Cardiac muscle cell (in vitro differentiated cells and primary cell): ENCODE measurements at places on chromosomes 13 and 19. TPM values are rescaled to one million over a fixed set of nuclear protein-coding genes. Genes with fewer than 3 reads are reported as not detected.

The TTC9B gene
- not detected in 2 replicates for total RNA-seq

The ACP7 gene
- not detected in 2 replicates for total RNA-seq

The RETN gene
- total RNA-seq: not detected in 2 replicates

The CDC16 gene
- total RNA-seq: 25.8 and 36.8 TPM in 2 replicates

The CC2D1A gene
- 43.2 and 46.6 TPM in 2 replicates for total RNA-seq

The SLC25A41 gene
- total RNA-seq: 1.0 and 1.9 TPM in 2 replicates

The ATP4B gene
- not detected in 2 replicates for total RNA-seq

The PGLYRP2 gene
- not detected in 2 replicates for total RNA-seq

The ZNF486 gene
- total RNA-seq: 6.4 and 9.8 TPM in 2 replicates

The BEST2 gene
- total RNA-seq: not detected in 2 replicates

The OR10H1 gene
- total RNA-seq: not detected in 2 replicates

The ZNF546 gene
- 4.1 and 8.6 TPM in 2 replicates for total RNA-seq

The CYP4F2 gene
- not detected in 2 replicates for total RNA-seq

The FXYD7 gene
- 2.6 and 4.5 TPM in 2 replicates for total RNA-seq

The SIGLEC10 gene
- total RNA-seq: not detected in 2 replicates

The TECR gene
- total RNA-seq: 77.4 and 83.1 TPM in 2 replicates

The FIZ1 gene
- total RNA-seq: 12.8 and 13.6 TPM in 2 replicates

The TFPT gene
- 26.1 and 27.5 TPM in 2 replicates for total RNA-seq

The ADGRE3 gene
- not detected in 2 replicates for total RNA-seq

The KLK12 gene
- not detected in 2 replicates for total RNA-seq
